Stimulated activated CD4-positive, alpha-beta T cell treated with anti-CD3 and anti-CD28 coated beads, Interleukin-4, amount 100 ng/mL, for 24 hours (primary cell): ENCODE measurements at places on chromosomes 7 and 10.

GRCh38 chr7:28544453-28545117 lies 132.3 kb downstream of the CREB5 start:
- no peak for DNase-seq

GRCh38 chr10:58723966-58724365 lies 211.3 kb downstream of the BICC1 start:
- DNase-seq, result no peak

DNA sequence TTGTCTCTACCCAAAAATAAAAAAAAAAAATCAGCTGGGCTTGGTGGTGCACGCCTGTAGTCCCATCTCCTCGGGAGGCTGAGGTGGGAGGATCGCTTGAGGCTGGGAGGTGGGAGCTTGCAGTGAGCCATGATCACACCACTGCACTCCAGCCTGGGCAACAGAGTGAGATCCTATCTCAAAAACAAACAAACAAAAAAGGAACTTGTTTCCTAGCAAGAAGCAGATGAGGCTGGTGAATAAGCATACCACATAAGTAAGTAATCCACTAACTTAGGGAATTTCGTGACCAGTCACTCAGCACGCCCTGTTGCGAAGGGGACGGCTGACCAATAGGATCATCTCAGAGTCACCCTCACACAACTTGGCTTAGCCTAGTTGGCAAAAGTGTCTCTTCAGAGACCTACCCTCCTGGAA lies 64.6 kb downstream of the CUX1 start:
- no peak for DNase-seq

- no peak for DNase-seq
Observed at GRCh38 chr10:100480002-100480401, 17.2 kb downstream of the WNT8B start.

- DNase-seq, result no peak
Observed at GRCh38 chr10:15313047-15313446, 58.0 kb downstream of the FAM171A1 start.

DNA sequence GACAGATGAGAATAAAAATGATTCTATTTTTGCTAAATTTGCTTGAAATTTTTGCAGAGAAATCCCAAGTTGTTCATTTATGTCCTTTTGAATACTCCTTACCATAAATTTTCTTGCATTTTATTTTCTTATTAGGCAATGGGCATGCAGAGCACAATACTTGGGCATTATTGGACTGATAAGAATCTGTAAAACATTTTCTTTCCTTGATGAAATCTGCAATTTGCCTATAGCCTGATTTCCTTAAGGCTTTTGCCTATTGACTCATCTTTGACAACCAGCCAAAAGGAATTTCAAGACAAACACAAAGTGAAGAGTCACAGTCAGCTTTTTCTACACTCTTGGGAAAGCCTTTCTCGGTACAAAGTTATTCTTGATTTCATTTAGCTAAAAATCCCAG lies 30.5 kb upstream of the GNAT3 start:
- no peak for DNase-seq

GRCh38 chr7:116478834-116479233 lies 20.7 kb upstream of the CAV2 start:
- DNase-seq, result no peak

DNA sequence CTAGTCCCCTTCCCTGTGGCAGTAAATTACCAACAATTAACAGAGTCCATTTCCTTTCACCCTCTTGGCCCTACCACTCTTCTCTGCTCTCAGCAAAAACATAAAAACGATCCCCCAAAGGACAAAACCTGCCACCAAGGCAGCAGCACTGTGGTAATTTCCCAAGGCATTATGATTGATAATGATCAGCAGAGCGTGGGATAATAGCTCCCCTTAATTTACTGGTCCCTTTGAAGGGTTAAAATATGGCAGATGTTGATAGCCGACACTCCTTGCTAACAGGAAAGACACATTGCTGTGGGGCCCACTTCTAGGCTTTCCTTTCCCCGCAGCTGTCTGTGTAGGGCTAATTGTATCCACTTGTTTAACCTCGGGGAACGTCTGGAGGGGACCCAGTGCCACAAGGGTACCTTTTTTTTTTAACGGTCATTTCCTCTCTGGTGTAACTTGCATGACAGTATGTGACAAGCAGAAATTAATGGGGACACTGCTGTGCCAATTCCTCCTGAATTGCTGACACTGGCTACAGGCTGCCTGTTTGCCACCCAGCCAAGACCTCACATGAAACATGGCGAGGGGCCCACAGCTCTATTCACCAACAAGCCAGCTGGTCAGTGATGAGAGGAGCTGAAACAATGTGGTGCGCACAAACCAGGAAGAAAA lies 81.3 kb downstream of the CDK6 start:
- DNase-seq, result no peak

GRCh38 chr7:101507791-101508252 lies 121.3 kb downstream of the MYL10 start:
- peak; percentile 39 for DNase-seq

- DNase-seq, result no peak
Observed at GRCh38 chr7:47943676-47944474, 4.4 kb downstream of the PKD1L1 start.

DNA sequence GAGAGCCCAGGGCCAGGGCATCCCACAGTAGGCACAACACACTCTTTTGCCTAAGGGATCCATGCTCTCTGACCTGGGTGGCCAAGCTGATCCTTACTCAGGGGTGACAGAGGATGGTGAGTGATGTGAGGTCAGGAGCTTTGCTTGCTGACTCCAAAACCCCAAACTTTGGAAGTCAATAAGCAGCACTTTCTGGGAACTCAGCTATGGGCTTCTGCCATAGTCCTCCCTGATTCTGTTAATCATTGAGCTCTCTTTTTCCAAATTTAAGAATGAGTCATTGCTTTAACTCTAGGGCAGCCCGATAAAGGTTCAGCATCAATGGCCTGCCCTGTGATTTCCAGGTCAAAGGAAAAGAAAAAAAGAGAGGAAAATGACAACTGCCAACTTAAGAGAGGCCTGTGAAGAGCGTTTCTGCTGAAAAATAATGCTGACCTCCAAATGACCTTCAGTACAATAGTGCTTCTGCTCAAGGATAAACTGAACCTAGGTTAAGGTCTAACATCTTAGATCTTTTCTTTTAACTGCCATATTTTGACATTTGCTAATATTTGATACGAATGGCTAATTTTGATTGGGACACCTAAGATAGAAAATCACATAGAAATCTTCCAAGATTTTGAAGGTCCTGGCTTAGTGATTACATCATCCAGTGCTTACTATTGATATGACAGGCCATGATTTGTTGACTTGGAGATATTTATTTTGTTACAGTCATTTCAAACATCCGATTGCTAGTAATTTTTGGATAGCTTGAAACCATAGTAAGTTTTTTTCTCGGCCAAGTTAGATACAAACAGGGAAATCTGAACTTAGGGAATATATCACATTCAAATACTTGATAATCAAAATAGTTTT lies 20.8 kb upstream of the RELN start:
- DNase-seq, result no peak

- no peak for DNase-seq
Observed at GRCh38 chr7:28661826-28662595, 249.7 kb downstream of the CREB5 start.

GRCh38 chr7:50632561-50633413 lies 67.6 kb upstream of the DDC start:
- peak; percentile 65 for DNase-seq

GRCh38 chr7:69245646-69246045 lies 352.6 kb upstream of the AUTS2 start:
- DNase-seq, result no peak

GRCh38 chr10:118865998-118866693 lies 111.4 kb upstream of the CACUL1 start:
- no peak for DNase-seq

GRCh38 chr7:44329081-44329480 lies 3.7 kb upstream of the CAMK2B start:
- no peak for DNase-seq

- DNase-seq, result no peak
Observed at GRCh38 chr7:129136887-129137642, 7.4 kb upstream of the TSPAN33 start.

GRCh38 chr10:120423431-120424197 lies 33.4 kb upstream of the PLPP4 start:
- DNase-seq, result peak; percentile 6

- DNase-seq, result peak; percentile 28
Observed at GRCh38 chr10:101441541-101442455, 87.8 kb downstream of the BTRC start.

DNA sequence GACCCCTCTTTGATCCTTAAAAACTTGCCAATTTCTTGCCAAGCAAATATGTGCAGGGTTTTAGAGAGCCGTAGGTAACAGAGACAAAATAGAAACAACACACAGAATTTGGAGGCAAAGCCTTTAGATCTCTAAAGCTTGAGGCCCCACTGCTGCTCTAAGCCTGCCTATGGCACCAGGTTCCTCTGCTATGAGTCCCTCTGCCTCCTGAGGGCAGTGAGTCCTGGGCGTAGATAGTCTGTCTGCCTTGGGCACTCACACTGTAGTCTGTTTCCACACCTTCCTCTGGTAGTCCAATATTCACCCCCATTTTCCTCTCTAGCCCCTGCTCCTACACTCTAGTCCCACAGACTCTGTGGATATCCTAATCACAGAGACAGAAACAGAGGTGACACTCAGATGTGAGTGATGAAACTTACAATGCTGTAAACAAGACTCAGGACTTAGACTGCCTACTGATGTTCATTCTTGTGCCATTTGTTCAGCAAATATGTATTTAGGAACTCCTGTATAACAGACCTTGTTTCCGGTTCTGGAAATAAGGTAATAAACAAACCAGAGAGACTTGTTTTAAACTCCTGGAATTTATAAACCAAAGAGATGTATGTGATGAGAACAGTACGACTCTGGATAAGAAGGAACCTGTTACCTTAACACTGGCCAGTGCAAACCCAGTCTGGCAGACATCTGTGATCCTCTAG lies 153.3 kb upstream of the PRSS1 start:
- DNase-seq, result no peak

DNA sequence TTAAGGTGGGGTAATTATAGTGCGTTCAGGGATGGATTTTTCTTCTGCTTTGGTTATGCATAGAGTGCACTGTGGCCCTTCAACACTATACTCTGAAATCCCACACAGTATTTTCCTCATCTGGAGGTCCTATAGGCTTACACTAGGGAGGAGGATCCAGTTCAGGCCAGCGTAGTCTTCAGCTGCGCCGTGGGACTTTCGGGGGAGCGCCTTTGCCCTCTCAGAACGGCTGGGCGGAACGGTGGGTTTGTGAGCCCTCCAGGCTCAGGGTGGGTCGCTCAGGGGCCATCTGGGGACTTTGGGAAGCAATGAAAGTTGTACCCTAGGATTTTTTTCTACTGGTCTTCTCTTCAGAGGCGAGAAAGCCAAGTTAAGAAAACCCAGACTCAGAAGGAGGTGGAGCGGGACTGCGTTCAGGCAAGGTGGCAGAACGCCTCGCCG lies 652 bp upstream of the VPS26A start:
- no peak for DNase-seq

- DNase-seq, result peak; percentile 69
Observed at GRCh38 chr10:102394801-102395399, 605 bp upstream of the NFKB2 start.

DNA sequence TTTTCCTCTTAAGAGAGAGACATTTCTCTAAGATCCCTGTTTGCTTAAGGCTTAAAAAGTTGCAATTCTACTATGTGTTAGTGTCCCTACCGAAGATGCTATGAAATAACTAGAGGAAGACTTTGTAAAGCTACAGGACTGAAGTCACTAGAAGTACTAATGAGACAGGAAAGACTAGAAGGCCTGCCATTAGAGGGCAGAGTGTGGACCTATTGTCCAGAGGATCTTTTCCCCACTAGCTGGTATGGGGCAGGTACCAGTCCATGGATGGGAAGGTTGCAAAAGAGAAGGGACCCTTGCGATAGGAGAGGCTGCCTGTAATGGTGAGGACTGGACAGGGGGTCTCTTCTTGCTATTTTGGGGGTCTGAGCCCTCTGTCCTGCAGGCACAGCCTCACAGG lies 178.1 kb downstream of the TMEM178B start:
- no peak for DNase-seq

GRCh38 chr10:11329062-11329673 lies 282.3 kb downstream of the USP6NL start:
- no peak for DNase-seq

DNA sequence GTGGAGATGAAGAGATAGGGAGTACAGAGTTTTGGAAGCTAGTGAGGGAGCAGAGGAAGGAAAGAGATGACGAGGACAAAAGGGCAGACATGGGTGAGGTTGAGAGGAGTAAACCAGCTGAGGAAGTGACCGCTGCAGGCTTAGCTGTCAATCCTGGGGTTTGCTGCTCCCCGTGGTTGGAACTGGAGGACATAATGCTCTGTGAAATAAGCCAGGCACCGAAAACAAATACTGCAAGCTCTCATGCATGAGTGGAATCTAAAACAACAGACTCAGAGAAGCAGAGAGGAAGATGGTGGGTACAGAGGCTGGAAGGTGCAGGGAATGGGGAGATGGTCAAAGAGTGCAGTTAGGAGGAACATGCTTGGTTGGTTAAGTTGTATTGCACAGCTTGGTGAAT lies 482.2 kb upstream of the C7orf33 start:
- no peak for DNase-seq

DNA sequence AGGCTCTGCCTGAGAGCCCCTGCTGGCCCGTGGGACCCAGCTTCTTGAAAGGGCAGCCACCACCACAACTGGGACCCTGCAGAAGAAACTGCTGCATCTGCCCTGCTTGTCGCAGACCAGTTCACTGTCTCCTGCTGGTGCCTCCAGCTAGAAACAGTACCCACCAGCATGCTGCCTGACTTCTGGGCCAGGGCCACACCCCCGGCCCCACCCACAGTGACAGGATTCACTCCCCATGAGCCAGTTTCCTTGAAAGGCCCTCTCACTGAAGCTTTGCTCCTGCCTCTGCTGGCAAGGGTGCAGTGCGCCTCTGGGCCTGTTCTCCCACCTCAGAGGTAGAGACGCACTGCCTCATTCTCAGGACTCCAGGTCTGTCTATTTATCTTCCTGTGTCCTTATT lies 32.4 kb downstream of the ANXA11 start:
- DNase-seq, result no peak

DNA sequence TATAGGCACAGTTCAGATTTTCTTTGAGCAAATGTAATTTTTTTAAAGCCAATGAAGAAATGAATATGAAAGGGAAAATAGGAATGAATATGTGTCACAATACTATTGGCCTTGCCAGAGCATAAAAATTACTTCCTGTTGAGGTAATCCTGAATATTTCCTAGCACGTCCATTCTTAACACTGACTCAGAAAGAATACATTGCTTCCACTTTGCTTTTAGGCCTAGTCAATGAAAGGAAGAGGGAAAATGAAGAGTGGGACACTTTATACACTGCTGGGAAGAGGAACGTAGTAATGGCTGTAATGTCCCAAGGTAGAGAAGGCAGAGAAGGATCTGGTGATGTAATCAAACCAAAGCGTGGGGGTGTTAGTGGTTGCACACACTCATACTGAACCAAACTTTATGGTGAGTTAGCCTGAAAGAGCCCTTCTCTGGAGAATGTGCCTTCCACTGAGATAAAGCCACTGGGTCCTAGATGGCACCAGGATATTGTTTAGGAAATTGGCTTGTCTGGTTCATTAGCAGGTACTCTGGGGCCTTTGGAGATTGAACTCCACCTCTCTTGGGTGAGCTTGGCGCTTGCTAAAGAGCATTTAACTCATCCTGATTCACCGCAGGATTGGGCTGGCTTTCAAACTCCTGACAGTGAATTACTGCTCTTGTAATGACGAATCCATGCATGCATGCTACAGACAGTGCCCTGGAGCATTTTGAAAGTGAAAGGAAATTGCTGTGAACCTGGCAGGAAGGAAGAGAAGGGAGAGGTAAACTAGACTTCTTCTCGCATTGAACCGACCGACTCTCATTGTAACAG lies 254.9 kb downstream of the KIAA1217 start:
- peak; percentile 33 for DNase-seq
